Bronchial epithelial cell (primary cell): ENCODE measurements at places on chromosomes 4 and X. TPM values are rescaled to one million over a fixed set of nuclear protein-coding genes. Genes with fewer than 3 reads are reported as not detected.

SSX2 gene
- not detected in 2 replicates for total RNA-seq

PAGE2 gene
- not detected in 2 replicates for total RNA-seq

CYSLTR1 gene
- total RNA-seq, result not detected in 2 replicates

HDAC8 gene
- total RNA-seq, result 17.6 and 21.1 TPM in 2 replicates

EXOC1 gene
- 36.9 and 47.2 TPM in 2 replicates for total RNA-seq

ZFP42 gene
- total RNA-seq, result under 0.01 TPM in 2 replicates

EXOC1L gene
- not detected in 2 replicates for total RNA-seq

ARMCX4 gene
- 0.79 and 1.8 TPM in 2 replicates for total RNA-seq
